ENCODE measurements at places on chromosomes 4 and X.

- no peak for DNase-seq
These were observed 219.7 kb upstream of the NDST3 start for GRCh38 chr4:117814277-117815246.

DNA sequence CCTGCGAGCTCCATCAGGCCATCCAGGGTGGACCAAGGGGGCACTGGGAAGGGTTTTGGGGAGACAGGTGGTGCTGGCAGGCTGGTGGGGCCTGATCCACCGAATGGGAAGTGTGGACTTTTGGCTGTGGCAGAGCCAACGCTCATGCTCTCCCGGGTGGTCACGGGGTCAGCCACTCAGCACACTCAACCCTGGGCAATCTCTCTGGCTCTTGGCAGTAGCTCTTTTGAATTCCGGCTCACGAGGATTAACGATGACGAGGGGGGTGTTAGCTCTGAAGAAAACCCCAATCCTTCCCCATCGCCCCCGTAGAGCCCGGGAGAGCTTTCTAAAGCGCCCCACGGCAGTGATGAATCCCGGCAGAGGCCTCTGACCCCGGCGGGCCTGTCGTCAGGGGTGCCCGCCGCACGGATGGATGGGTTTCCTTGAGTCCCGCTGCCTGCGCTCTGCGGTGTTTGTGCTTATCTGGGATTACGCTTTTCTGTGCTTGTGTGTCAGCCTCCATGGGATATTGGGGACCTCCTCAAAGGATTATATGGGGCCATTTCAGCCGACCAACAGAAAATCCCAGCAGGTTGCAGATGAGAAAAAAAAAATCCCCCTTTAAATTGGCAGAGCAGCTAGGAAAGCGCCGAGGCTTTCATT lies 156.8 kb upstream of the PSAPL1 start:
- no peak for DNase-seq

GRCh38 chr4:723751-724530 lies 18.3 kb downstream of the PCGF3 start:
- no peak for DNase-seq

GRCh38 chrX:134075894-134076718 lies 90.7 kb upstream of the GPC3 start:
- DNase-seq, result no peak

DNA sequence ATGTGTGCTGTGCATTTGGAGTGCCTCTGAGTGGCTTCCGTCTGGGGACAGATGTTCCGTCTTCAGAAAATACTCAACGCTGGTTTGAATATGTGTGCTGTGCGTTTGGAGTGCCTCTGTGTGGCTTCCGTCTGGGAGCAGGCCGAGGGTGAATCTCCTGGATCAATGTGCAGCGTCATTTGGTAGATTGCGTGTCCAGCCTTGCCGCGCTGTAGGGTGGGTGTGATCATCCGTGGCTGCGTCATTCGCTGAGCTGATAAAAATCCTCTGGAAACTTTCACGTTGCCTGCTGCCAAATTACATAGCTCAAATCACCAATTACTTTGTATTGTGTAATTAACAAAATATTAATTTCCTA lies 12.1 kb downstream of the UVSSA start:
- DNase-seq, result no peak

DNA sequence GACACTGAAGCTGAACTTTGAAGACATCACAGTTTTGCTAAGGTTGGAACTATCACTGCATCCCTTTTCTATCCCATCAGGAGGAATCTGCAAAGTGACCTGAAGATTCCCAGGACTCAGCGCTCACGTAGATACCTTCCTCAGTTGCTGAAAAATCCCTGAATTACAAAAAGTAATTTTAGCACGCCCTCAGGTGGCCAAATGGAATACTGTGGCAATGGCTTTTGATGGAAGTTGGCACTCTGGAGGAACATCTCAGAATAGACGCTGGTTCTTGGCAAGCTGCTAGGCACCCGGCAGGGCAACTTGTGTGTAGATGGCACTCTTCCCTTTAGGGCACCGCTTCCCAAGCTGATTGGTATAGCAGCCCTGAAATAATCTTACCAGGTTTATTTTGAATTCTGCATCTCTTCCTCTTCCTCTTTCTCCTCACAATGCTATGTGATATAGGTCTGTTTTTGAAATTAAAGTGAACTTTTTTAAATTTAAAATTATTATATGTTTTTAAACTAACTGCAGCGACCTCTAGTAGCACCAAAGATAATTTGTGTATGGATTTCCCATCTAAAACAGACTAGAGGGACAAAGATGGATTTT lies 16.3 kb upstream of the ESX1 start:
- peak; percentile 49 for DNase-seq

DNA sequence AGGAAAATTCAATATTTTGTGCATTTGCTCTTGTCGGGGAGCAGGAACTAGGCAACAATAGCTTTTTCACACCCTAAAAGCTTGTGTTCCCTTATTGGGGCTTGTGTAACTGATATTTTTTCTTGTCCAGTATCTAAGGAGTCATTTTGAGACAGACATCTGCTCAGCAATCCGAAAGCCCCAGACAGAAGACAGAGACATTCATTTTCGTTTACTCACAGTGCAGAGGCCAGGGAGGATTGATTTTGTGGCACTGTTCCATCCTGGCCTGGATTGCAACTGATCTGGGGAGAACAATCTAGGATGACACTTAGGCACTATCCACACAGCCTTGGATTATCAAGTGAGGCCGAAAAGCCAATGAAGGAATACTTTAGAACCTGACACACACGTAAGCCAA lies 27.4 kb upstream of the PLAC1 start:
- DNase-seq, result no peak

DNA sequence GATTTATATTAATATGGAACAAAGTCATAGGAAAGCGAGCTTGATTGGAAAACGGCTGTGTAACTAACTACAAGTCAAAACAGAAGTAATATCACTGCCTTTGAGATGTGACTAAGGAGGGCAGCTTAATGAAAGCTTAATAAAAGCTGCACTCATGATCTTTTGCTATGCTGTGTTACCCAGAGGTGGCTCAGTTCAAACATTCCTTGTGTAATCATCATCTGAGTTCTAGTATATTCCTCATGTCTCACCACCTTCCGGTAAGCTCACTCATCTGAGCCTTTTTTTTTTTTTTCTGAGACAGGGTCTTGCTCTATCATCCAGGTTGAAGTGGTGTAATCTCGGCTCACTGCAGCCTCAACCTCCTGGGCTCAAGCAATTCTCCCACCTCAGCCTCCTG lies 5.0 kb downstream of the GRPEL1 start:
- no peak for DNase-seq

GRCh38 chr4:184598753-184599491 lies 50.3 kb downstream of the CASP3 start:
- no peak for DNase-seq

DNA sequence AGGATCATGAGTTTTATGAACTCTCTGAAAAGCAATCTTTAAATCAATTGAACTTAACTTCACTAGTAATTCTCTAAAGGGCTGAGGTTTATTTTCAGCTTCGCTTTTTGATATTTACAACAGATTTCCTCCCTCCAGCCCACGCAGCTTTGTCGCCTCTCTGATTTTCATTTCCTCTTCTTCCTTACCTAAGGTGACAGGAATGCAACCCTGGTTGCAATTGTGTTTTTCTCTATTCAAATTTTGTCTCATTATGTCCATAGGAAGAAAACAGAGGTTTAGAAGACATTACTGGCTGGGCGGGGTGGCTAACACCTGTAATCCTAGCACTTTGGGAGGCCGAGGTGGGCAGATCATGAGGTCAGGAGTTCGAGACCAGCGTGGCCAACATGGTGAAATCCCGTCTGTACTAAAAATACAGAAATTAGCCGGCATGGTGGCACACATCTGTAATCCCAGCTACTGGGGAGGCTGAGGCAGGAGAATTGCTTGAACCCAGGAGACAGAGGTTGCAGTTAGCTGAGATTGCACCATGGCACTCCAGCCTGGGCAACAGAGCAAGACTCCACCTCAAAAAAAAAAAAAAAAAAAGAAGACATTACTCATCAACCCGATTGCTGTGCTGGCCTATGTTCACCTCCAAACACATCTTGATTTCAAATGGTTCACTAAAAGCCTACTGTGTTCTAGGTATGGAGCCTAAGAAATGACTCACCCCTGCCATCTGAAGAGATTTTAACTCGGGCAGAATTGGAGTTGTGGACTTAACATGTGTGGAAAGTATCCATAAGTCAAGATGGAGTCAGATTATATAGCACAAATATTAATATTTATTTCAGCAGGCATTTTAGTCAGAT lies 36.8 kb downstream of the VSIG4 start:
- DNase-seq, result no peak

GRCh38 chr4:1237981-1238675 lies 10.8 kb downstream of the CTBP1 start:
- DNase-seq, result no peak

GRCh38 chr4:62814510-62815047 lies 1594.7 kb downstream of the TECRL start:
- DNase-seq, result no peak

DNA sequence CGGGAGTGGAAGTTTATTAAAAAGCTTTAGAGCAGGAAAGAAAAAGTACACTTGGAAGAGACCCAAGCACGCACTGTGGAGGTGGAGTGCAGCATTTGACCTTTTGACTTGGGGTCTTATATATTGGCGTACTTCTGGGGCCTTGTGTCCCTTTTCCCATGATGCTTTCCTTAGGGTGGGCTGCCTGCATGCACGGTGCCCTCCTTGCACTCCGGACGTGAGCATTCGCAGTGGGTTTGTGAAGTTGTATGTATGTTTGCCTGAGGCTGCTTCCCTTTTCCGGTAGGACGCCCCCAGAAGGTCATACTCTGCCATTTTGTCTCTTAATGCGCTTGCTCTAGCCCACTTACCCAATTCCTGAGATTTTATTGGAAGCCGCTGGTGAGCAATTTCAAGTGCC lies 39.6 kb downstream of the TRMT44 start:
- DNase-seq, result no peak

GRCh38 chr4:1048773-1049590 lies 37.6 kb downstream of the FGFRL1 start:
- no peak for DNase-seq

- DNase-seq, result no peak
These were observed 100.4 kb downstream of the HS6ST2 start for GRCh38 chrX:132858018-132858417.

Data from stimulated activated effector memory CD8-positive, alpha-beta T cell treated with anti-CD3 and anti-CD28 coated beads, Interleukin-12 subunit alpha, Interleukin-12 subunit beta, amount 100 ng/mL, for 72 hours (primary cell).